Pulmonary artery endothelial cell (primary cell): ENCODE measurements at places on chromosomes 13 and 19. TPM values are rescaled to one million over a fixed set of nuclear protein-coding genes. Genes with fewer than 3 reads are reported as not detected.

GRCh38 chr19:16895467-16896145 lies 6.8 kb downstream of the F2RL3 start:
- DNase-seq: no peak

DNA sequence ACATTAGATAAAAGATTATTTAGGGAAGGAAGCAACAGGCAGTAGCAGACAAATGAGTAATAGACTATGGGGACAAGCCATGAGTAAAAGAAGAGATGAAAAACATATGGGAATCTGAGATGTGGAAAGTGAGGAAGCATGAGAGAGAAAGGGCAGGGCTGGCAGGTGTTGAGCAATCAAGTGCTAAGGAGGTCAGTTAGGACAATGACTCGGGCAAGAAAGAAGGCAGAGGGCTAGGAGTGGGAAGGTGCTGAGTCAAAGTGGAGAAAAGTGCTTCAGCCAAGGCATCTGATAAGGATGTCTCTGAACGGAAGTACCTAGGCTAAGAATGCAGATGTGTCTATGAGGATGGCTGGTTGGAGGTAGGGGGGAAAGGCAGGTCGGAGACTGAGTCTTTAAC lies 291.9 kb upstream of the HTR2A start:
- no peak for DNase-seq

DNA sequence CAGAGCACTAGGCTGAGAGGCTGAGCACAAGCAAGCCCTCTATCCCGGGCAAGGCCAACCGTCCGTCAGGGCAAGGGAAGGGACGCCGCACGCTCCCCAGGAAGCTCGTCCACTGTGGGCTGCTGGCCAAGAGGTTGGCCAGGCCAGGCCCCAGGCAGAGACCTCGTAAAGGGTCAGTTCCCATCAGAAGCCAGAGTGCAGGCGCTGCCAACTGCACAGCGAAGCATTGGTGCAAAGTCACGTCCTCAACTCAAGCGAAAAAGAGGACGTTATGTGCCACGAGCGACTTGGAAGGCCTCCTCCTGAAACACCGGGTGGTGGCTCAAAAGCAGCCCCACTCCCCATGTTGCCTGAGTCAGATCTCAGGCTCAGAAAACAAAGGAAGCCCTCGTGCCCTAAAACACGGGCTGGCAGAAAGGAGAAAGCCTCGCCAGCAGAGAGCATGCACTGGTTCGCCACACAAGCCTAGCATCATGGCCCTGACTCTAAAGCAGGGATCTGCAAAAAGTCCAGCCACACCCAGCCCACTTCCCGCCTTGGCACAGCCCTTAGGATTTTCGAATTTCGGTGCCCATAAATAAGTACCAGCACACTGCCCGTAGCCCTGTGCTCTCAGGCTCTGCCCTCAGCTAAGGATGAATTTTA lies 4.7 kb downstream of the AKAP8 start:
- DNase-seq: no peak

The TUBA3C gene
- total RNA-seq: not detected in 2 replicates

The ZNF575 gene
- total RNA-seq: 0.07 TPM in 1 of 2 replicates, not detected in the other

GRCh38 chr19:3908266-3909054 lies 24.4 kb upstream of the NMRK2 start:
- DNase-seq: no peak

DNA sequence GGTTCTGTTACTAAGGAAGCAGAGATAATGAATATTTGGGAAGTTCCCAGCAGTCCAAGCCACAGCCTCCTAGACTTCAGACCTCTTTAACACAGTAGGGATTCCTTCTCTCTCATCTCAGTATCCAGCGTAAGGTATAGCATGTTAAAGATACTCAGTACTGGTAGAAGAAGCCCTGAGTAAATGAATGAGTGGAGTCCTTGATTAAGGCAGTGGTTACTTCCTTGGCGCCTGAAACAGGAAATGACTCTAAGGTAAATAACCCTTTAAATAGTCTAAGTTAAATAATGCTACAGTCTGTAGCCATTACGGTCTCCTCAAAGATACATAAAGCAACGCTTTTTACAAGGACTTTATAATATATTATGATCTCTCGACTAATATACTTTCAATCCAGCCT lies 650.8 kb upstream of the MIR17HG start:
- no peak for DNase-seq

GRCh38 chr19:58387338-58388174 lies 487 bp downstream of the RPS5 start:
- DNase-seq: no peak

DNA sequence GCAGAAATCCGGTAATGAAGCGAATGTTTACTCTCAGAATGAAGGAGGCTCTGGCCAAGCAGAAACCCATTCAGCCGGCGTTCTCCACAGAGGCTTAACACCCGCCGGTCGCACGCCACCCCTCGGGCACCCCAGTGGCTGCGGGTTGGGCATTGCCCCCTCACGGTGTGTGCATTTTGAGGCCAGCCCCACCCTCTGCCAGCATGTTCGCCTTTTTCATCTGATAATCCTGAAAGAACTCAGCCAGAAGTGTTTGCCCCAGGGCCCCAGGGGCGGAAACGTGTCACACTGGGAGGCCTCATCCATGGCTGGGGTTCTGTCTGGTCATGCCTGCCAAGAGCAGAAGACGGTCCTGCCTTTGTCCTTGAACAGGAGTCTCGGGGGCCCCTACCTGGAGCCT lies 34.2 kb downstream of the COMP start:
- no peak for DNase-seq

The ZNF134 gene
- total RNA-seq: 15.4 and 19.0 TPM in 2 replicates

The TEX101 gene
- not detected in 2 replicates for total RNA-seq

- no peak for DNase-seq
These were observed 4.2 kb downstream of the PLPPR2 start for GRCh38 chr19:11359421-11359820.

DNA sequence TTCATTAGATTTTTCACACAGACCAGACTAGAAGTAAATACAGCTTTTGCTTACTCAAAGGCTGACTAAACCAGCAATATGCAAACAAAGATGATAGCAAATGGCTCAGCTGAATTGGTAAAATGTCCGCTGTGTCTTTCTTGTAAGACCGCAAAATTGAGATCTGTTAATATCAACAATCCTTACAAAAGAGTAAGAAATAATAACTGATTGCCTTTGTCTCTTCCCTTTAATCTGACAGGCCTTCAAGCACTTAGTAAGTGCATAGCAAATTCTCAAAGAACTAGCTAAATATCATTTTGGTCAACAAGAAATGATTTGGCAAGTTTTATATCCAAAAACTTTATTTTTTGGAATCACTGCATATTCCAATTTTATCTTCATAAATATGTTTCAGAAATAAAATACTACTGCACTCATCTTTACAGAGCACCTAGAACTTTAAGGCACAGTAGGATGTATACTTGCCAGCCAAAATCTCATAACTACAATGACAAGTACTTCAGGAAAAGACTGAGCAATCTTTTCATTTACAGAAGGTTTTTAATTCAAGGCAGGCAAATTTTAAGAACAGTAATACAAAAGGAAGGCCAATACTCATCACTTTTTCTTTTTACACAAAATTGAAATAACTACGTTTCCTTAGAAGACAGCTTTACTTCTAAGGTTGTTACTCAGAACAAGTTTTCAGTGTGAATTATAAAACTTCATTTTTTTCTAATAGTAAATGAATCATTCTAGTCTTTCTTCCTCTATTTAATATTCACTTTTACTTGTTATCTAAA lies 1.1 kb downstream of the ELF1 start:
- no peak for DNase-seq

The B3GNT8 gene
- 2.1 and 2.7 TPM in 2 replicates for total RNA-seq

The LCP1 gene
- total RNA-seq: 0.07 and 0.13 TPM in 2 replicates

The CDC37 gene
- total RNA-seq: 335 and 371 TPM in 2 replicates

DNA sequence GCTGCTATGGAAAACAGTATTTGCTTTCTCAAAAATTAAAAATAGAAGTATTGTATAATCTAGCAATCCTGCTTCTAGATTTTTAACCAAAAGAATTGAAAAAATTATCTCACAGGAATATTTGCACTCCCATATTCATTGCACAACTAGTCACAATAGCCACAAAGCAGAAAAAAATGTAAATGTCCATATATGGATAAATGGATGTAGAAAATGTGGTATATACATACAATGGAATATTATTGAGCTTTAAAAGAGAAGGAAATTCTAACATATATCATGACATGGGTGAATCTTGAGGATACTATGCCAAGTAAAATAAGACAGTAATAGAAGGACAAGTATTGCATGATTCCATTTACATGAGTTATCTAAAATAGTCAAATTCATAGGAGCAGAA lies 2753.0 kb downstream of the PCDH9 start:
- no peak for DNase-seq

- no peak for DNase-seq
These were observed 477.0 kb downstream of the FOXO1 start for GRCh38 chr13:40189426-40189825.

The EPS8L1 gene
- total RNA-seq: 4.7 and 7.5 TPM in 2 replicates

DNA sequence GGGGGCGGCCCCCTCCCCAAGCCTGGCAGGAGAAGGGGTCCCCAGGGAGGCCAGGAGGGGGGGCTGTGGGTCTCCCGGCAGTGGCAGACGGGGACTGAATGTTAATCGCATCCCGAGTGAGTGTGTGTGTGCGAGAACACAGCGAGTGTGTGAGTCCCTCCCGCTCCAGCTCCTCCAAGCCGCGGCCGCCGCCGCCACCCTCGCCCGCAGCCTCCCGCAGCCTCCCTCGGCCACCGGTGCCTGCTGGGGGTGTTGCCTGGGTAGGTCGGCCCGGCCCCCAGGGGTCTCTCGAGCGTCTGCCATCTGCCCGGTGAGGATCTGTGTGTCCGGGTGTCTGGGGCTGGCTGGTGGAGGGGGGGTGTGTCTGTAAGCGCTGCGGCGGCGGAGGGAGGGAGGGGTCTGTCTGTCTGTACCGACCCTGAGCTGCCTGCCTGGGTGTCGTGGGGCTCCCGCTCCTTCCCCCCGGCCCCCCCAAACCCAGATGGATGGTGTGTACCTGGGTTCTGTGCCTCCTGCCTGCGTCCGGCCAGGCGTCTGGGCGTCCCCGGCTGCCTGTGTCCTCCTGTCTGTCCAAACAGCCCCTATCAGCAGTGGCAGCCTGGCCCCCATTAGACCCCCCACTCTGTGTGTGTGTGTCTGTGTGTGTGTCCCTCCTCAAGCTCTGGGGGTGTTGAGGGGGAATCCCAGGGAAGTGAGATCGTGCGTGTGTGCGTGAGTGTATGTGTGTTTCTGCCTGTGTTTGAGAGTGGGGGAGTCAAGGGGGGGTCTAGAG lies at the start of gene GRIN2D:
Gene GRIN2D, plus strand, starts transcription at position 110 of the 772 bp plus-strand sequence. CDS start 4,725 bp downstream, outside the sequence.
- DNase-seq: no peak

GRCh38 chr19:5144545-5145179 lies 175.7 kb downstream of the KDM4B start:
- DNase-seq: no peak

The CADM4 gene
- 4.3 and 5.6 TPM in 2 replicates for total RNA-seq

DNA sequence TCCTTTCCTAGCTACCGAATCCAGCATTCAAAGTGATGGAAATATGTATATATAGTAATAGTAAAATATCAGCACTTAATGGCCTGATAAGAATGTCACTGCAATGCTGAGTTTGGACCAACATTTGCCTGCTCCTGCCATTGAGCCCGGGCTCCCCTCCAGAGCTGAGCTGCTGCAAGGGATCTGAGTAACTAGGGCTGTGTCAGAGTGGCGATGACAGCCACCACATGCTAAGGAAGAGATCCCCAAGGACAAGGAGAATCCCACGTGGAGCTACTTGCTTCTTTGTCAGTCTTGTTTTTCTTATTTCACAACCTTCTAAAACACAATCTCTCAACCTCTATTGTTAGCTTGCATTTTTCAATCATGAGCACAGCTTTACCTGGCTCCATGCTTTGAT lies 19.5 kb upstream of the ALOX5AP start:
- no peak for DNase-seq

GRCh38 chr13:51557875-51558612 lies 26.2 kb upstream of the WDFY2 start:
- no peak for DNase-seq

The ZNF578 gene
- 2.2 and 3.8 TPM in 2 replicates for total RNA-seq

The ATP4A gene
- not detected in 2 replicates for total RNA-seq

The MCF2L gene
- under 0.01 and 0.32 TPM in 2 replicates for total RNA-seq

- no peak for DNase-seq
These were observed 13.0 kb downstream of the LMNB2 start for GRCh38 chr19:2443785-2444182.

DNA sequence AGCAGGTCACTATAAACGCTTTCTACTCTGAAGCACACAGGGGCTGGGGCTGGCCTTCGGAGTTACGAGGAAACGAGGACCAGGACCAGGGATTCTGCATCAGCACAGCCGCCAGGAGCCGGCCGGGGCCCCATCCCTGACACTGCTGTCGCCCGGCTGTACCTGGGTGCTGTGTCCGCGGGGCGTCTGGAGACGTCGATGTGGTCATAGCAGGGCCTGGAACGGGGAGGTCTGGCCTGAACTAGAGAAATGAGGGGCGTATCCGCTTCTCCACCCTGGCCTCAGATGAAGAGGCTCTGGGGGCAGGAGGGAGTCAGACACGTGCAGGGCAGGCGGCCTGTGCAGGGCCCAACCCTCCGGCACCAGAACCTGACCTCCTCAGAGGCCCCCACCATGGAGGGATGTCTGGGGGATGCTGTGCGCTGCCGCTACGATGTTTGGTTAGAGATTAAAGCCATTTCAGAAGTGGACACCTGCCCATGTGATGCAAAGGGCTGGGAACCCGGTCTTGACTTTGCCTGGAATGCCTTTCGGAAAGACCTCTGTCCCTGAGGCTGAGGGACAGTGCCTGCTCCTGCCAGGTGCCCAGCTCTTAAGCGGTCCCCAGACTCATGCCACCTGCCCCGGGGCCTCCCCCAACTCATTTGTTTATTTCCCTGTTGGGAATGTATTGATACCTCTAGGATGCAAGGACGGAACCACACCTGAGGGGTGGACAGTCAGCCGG lies 21.4 kb downstream of the GAS6 start:
- no peak for DNase-seq

The TEX26 gene
- total RNA-seq: not detected in 2 replicates

The SELENOV gene
- total RNA-seq: not detected in 2 replicates

The IL12RB1 gene
- total RNA-seq: 0.18 TPM in 1 of 2 replicates, not detected in the other

DNA sequence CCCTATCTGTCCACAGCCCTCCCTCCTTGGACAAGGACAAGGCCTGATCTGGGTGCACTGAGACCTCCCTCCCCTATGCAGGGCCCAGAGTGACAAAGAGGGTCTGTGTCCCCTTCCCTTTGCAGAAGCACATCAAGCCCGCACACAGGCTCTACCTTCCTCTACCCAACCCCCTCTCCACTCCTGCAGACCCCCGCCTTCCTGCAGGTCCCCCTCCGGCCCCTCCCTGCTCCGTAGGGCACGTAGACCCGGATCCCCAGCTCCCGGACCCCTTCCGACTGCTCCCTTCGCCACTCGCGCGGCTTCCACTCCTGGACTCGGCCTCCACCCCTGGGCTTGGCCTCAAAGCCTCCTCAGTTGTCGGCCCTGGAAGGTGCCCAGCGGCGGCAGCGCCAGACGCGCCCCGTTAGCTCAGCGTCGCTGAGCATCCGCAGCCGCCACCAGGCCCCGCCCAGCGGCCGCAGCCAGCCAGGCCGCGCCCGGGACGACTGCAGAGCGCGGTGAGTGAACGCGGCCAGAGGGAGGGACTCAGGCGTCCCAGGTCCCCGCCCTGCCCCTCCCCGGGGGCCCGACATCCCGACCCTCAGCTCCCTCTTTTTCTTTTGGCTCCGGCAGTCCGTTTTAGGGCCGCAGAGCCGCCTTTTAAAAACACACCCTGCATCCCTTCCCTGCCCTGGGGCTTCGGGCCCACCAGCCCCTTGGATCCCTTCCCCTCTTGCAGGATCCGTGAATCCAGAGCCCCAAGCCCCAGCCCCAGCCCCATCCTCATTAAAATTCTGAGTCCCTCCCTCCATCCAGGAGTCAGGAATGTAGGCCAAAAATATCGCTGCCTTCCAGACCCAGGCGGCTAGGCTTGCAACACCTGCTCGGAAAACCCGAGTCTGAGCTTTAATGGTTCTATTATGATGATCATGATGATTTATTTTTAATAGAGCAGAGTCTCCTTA lies 1.5 kb upstream of the MYADM start:
- DNase-seq: no peak
